Type B pancreatic cell (in vitro differentiated cells): ENCODE measurements at places on chromosomes 2 and 18.

GRCh38 chr2:66093371-66093770 is 341.6 kb upstream of the MEIS1 start:
- H3K4me1 ChIP-seq: no peaks in the 10 kb centered on the region
- DNase-seq: no peak
- peaks cover 2% of the 10 kb centered on the region for H3K27me3 ChIP-seq
- H3K4me3 ChIP-seq: no peak overlapping the region
- peaks cover 10% of the 10 kb centered on the region for H3K36me3 ChIP-seq

DNA sequence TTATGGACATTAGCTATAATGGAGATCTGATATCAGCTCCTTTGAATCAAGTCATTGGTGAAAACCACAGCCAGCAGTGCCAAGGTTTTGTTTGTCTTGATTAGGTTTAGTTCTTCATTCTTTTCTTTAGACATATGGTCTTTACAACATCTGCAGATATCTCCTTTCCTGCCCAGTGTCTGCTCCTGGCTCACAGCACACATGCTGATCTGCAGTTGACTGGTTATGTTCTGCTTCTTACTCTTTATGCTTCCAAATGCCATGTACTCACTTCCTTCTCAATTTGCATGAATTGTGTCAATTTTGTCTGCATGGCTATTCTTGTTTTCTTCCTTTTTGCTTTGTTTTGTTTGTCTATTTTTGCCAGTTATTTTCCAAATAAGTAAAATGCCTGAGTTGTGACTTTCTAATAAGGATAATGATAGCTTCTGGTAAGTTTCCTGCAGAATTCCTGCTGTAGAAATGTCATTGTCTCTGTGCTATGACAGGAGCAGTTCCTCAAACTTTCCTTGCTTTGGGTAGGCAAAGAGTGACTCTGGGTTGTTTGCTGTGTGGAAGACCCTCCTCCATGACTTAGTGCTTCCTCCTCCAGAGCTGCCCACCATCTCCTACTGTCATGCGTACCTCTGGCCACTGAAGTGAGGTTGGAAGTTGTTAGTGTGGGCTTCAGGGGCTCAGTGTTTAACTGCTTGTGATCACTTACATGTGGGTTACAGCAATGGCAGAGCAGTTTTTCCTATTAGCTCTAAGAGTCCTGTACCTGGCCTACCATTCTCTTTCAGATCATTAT is 8.2 kb downstream of the ARHGAP25 start:
- peaks cover 3% of the 10 kb centered on the region for H3K27me3 ChIP-seq
- no peaks in the 10 kb centered on the region for H3K36me3 ChIP-seq
- peaks cover 8% of the 10 kb centered on the region for H3K4me1 ChIP-seq
- no peak overlapping the region for H3K27ac ChIP-seq
- H3K4me3 ChIP-seq: no peak overlapping the region

- no peaks in the 10 kb centered on the region for H3K36me3 ChIP-seq
- H3K27me3 ChIP-seq: peaks cover 11% of the 10 kb centered on the region
- H3K4me1 ChIP-seq: peaks cover 47% of the 10 kb centered on the region
- H3K4me3 ChIP-seq: no peak overlapping the region
- no peak for DNase-seq
- no peak overlapping the region for H3K27ac ChIP-seq
Observed at GRCh38 chr2:220078439-220078838, 451.0 kb downstream of the SLC4A3 start.

DNA sequence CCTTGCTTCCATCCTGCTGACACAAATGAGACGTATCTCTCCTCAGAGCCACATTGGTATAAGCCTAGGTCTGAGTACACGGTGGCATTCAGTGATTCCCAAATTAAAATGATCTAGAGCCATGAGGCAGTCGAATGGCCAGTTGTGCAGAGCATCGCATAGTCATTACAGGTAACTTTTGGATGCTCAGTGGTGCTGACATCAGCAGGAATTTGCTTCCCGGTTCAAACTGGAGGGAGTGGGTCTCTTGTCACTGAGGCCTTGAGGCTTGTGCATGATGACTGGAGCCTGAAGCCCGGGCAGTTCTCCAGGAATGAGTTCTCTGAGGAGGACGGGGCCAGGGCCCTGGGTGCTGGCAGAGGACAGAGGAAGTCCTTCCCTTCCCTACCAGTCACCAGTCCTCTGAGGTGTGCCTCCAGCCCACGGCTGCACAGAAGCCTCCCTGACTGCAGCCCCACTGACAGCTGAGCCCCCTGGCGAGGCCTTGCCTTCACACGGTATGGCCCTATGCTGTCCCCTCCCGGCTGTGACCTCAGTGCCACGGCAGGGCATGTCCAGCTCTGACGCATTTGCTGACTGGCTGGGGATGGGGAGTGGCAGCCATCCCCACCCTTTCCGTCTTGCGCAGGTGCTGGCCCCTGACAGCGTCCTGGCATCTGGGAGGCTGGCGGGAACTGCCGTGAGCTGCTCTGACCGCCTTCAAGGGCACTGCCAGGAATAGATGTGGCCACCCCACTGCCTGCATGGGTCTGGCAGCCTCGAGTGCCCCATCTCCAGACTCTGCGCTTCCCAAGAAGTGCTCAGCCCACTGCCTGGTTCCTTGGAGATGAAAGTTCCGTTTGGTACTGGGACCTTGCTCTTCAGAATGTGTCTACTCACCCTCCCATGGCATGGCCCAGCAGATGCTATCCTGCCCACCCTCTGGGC is 117.4 kb downstream of the CELF4 start:
- H3K36me3 ChIP-seq: no peaks in the 10 kb centered on the region
- H3K4me3 ChIP-seq: no peak overlapping the region
- no peak overlapping the region for H3K27ac ChIP-seq
- H3K4me1 ChIP-seq: peaks cover 64% of the 10 kb centered on the region
- peaks cover 4% of the 10 kb centered on the region for H3K27me3 ChIP-seq

DNA sequence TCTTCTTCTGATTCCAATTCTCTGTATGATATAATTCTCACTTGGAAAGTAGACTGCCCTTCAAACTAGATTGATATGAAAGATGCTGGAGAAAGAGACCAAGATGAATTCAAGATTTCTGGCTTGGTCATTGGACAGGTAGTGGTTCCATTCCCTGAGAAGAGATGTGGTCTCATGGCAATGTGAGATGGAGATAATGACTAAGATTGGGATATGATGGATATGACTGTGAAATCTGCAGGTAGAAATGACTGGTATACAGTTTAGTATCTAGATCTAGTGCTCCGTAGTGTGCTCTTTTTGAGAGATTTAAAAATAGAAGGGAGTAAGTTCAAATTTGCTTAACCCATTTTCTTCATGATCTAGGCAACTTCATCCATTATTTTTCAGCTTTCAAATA is 425.4 kb upstream of the TRIB2 start:
- peaks cover 17% of the 10 kb centered on the region for H3K4me1 ChIP-seq
- no peak overlapping the region for H3K27ac ChIP-seq
- DNase-seq: no peak
- H3K36me3 ChIP-seq: no peaks in the 10 kb centered on the region

DNA sequence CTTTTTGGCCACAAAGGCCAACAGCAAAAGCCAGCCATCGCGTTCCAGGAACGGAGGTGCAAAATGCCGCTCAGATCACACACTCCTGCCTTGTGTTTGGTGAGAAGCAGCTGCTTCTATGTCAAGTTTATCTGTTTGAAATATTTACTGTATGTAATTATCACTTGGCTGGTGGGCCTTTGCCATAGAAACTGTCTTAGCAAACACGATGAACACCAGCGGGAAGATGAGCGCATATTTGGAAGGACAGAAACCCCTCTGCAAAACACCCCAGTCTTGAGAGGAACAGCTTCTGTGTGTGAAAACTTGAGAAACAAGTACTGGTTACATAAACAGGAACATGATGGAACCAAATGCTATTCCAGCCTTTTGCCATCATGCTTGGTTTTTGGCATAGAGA is 59.7 kb downstream of the SCG2 start:
- H3K27ac ChIP-seq: no peak overlapping the region
- DNase-seq: no peak
- H3K4me1 ChIP-seq: peaks cover 18% of the 10 kb centered on the region
- H3K36me3 ChIP-seq: no peaks in the 10 kb centered on the region

GRCh38 chr2:27723372-27724144 is 48.0 kb upstream of the MRPL33 start:
- peak overlapping the region; percentile 61 for H3K27ac ChIP-seq
- DNase-seq: no peak
